GM12878 (cell line): ENCODE measurements at places on chromosomes 5 and 9.

DNA sequence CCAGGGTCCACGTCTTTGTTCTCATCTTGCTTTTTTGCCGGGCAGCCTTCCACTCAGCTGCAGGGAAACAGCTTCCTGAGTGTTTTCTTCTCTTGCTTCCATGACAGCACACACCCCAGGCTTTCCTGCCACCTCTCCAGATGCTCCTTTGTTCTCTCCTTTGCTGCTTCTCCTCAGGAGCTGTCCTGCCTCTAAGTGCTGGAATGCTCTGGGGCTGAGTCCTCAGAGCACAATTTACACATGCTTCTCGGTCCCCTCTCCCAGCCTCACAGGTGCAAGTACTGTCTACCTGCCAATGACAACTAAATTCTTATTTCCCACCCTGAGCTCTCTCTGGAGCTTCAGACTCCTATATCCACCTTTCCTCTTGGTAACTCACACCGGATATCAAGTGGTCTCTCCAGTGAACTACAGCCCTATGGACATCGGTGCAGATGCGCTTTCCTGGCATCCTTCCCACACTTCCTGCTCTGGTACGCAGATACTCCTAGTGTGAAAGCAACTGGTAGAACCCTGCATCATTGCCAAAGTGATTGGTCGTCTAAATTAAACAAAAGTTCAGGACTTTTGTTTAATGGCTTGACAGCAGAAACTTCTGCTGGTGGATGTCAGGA is 13.4 kb upstream of the ACSL6 start:
- no peak for DNase-seq

DNA sequence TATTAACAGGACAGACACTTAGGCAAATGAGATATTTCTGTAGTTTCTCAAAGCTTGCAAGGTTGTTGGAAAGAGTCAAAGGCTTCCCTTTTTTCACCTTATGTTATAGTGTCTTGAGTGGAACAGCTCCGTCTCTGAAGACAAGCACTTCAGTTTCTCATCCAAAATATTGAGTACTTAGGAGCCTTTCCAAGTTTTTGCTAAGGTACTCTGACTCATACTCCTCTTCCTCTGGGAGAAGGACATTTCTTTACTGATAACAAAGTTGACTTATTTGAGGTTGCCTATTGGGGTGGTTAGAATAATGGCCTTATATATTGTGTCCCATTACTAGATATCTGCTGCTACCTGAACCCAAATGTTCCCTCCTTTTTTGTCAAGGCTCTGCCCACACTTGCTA is 869.6 kb downstream of the MAT2B start:
- no peak for DNase-seq

GRCh38 chr5:17184588-17184987 is 32.8 kb upstream of the BASP1 start:
- DNase-seq: no peak

- DNase-seq: no peak
These were observed 223.0 kb upstream of the DMRT1 start for GRCh38 chr9:618478-618877.

- no peak for DNase-seq
These were observed 554.6 kb upstream of the CDH6 start for GRCh38 chr5:30638899-30639298.

DNA sequence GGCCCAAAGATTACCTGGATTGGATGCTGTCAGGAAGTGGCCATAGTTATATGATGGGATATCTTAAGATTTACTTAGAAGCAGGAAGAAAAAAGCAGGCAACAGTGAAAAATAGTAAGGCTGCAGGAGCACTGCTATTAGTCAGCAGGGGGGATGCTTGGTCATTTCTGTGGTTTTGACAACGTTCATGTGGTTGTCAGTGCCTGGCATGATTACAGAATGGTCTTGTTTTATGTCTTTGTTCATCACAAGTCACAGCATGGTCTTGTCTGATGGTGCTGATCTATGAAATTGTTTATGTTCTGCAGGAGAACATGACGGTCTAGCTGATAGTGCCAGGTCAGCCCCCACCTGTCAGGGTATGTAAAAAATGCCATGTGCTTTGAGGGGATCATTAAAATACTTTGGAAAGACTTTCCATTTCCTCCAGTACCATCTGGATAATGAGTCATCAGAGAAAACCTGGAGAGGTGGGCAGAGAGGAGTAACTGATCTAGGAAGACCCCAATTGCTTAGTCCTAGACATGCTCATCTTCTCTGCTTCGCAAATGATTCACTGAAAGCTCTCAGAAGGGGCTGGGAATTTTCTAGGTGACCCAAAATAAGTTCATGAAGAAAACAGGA is 48.5 kb downstream of the PLGRKT start:
- peak; percentile 45 for DNase-seq

DNA sequence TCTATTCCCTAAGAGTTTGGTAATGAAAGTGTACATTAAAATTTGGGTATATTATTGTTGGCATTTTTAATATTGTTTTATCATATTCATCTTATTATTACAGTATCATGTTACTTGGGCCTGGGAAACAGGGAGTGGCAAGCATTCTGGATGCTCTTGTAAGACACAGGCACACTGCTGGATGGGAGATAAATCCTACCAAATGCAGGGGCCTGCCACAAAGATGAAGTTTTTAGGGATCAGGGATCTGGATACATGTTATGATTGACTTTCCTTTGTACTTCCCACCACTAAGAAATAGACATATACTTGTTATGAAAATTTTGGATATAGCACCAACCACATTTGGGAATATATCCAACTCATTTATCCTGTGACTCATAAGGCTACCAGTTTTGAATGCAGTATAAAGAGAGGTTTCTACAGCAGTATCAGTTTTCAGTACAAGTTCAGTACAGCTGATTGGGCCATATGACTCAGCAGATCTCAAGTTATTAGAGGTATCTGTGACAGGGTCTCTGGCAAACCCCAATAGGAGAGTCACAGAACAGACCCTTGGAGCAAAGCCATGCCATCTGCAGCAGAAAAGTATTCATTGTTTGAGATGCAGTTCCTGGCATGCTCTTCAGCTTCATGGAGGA is 360.1 kb downstream of the DMAC1 start:
- no peak for DNase-seq

DNA sequence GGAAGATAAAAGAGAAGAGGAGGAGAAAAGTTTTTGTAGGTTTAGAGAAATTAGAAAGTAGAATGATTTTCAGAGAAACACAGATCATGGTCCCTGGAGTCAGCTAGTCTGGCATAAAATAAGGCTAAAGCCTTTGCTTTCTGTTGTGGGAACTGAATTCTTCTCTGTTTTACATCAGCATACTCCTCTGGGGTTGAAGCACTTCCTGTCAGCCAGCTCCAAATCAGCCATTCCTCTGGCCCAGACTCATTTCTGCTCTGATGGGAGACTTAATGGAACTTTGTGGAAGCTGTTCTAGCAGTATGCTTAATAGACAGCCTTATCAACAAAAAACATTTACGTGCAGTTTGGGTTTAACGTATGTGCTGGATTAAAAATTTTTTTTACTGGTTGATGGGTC is 143.2 kb downstream of the HMHB1 start:
- DNase-seq: no peak

DNA sequence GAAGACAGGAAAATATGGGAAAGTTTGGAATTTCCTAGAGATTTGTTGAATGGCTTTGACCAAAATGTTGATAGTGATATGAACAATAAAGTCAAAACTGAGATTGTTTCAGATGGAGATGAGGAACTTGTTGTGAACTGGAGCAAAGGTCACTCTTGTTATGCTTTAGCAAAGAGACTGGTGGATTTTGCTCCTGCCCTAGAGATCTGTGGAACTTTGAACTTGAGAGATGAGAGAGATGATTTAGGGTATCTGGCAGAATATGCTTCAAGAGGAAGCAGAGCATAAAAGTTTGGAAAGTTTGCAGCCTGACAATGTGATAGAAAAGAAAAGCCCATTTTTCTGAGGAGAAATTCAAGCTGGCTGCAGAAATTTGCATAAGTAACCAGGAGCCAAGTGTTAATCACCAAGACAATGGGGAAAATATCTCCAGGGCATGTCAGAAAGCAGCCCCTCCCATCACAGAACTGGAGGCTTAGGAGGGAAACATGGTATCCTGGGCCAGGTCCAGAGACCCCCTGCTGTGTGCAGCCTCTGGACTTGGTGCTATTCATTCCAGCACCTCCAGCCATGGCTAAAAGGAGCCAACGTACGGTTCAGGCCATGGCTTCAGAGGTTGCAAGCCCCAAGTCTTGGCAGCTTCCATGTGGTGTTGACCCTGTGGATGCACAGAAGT is 114.3 kb upstream of the STARD4 start:
- no peak for DNase-seq

- peak; percentile 85 for DNase-seq
These were observed 77.6 kb upstream of the TMC1 start for GRCh38 chr9:72443855-72444254.

- no peak for DNase-seq
These were observed 59.4 kb upstream of the NFIB start for GRCh38 chr9:14373336-14373666.

GRCh38 chr5:125337294-125337693 is 590.9 kb upstream of the ZNF608 start:
- DNase-seq: no peak

DNA sequence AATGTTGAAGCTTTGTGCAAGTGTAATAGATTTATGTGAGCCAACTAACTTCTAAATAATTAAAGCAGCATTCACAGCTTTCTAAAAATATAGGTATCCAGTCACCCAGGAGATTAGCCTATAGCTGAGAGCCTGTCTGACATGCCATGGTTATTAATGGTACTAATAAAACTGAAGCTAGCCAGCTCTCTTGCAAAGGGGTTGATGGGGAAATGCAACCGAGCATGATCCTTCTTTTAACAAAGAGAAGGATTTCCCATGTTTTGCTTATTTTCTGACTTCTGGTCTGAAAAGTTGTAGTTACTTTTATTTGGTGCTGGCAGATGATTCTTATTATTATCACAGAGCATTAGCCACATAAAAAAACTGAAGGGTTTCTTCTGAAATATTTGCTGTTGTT is 488.7 kb upstream of the CYLC2 start:
- DNase-seq: no peak

GRCh38 chr5:164392531-164392930 is 887.1 kb downstream of the MAT2B start:
- DNase-seq: no peak

- DNase-seq: no peak
These were observed at the start of gene RXRA for GRCh38 chr9:134325813-134326723. Gene RXRA, plus strand, starts transcription at chr9:134326455. Its CDS starts 177 bp downstream, at chr9:134326632.

DNA sequence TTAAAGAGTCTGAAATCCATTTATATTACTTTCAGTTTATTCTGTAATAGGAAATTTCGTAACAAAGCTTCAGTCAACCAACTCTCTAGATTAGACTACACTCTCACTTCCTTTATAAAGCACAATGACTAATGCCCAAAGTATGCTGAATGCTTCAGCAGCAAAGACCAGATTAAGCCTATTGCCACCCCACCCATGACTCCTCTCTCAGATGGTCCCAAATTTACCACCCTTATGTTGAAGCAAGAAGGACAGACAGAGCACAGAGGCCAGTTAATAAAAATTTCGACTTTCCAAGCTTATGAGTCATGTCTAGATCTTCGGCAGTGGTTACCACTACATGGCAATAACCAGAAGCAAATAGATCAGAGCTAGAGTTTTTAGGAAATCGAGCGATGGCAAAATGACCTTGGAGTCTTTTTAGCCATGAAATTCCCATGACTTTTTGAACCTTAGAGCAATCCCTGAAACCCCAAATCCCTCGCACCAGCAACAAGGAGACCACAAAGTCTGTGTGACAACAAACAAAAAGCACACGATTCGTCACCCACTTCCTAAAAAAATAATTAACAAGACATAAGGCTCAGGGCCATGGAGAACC is 287.8 kb upstream of the RASA1 start:
- no peak for DNase-seq

DNA sequence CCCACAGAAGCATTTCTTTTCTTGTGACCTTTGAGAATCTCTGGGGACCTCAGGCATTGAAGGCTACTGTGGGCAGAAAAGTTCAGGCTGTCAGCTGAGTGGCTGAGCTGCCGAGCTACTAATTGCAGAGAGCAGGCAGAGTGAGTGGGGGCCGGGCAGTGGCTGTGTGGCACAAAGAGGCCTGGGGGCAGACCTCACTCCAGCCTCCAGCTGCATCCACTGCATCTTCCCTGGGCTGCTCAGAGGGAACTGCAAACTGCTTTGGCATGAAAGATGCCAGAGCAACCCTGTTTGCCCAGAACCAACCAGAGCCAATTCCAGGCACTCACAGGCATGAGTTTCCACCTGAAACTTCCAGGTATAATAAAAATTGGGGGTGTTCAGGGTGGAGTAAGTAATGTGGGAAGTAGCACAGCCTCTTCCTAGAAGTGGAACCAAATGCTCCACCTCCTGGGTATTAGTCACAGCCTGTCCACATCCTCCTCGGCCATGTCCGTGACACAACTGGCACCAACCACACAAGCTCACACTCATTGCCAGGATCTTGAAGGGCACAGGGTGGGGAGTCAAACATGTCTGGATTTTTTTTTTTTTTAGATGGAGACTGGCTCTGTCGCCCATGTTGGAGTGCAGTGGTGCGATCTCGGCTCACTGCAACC is 548.9 kb downstream of the BNC2 start:
- no peak for DNase-seq

DNA sequence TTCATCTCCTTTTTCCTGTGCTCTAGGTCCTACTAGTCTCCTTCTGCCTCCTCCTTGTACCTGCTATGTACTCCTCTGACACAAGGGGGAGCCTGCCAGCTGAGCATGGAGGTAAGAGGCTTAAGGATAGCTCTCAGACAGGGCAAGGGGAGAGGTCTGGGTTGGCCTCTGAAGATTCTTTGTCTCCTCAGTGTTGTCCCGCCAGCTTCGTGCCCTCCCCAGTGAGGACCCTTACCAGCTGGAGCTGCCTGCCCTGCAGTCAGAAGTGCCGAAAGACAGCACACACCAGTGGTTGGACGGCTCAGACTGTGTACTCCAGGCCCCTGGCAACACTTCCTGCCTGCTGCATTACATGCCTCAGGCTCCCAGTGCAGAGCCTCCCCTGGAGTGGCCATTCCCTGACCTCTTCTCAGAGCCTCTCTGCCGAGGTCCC is 3.8 kb downstream of the CREB3 start:
- DNase-seq: no peak

DNA sequence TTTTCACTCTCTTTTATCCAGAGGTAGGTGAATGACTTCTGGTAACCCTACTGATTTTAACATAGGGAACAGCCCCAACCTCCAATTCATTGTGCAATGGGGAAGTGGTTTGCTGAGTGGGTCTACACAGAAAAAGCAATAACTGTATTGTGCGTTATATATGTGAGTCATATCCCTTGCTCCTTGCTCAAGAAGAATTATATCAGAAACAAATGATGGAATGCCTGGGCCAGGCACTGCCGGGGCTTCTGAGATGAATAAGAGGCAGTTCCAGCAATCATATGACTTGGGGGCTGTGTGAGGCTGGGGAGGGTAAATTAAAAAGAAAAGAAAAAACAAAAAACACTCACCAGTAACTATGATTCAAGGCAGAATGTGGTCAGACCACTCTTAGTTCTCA is 79.2 kb upstream of the ABCA1 start:
- no peak for DNase-seq

- no peak for DNase-seq
These were observed 218.3 kb downstream of the MEF2C start for GRCh38 chr5:88664645-88665044.
